Bone marrow (tissue), 2 donors: ENCODE measurements at places on chromosomes 5 and 9.

GRCh38 chr5:51033215-51033614 lies 350.0 kb upstream of the ISL1 start:
- DNase-seq: no peak

- no peak for DNase-seq
Observed at GRCh38 chr9:91784673-91785446, 165.2 kb downstream of the ROR2 start.

DNA sequence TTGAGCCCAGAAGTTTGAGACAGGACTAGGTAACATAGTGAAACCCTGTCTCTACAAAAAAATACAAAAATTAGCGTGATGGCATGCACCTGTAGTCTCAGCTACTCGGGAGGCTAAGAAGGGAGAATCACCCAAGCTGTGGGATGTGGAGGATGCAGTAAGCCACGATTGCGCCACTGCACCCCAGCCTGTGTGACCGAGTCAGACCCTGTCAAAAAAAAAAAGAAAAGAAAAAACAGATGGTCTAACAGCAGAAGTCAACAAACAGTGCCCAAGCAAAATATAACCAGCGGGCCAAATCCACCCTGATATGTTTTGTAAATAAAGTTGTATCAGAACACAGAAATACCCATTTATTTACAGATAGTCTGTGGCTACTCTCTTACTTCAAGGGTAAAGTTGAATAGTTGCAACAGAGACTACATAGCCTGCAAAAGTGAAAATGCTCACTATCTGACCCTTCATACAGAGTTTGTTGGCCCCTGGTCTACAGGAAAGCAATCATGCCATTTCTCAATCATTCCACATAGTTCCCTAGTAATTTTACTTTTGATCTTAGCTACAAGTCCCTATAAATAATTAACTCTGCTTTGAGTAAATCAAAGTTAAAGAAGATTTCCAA lies 383.7 kb downstream of the TLE1 start:
- DNase-seq: no peak

DNA sequence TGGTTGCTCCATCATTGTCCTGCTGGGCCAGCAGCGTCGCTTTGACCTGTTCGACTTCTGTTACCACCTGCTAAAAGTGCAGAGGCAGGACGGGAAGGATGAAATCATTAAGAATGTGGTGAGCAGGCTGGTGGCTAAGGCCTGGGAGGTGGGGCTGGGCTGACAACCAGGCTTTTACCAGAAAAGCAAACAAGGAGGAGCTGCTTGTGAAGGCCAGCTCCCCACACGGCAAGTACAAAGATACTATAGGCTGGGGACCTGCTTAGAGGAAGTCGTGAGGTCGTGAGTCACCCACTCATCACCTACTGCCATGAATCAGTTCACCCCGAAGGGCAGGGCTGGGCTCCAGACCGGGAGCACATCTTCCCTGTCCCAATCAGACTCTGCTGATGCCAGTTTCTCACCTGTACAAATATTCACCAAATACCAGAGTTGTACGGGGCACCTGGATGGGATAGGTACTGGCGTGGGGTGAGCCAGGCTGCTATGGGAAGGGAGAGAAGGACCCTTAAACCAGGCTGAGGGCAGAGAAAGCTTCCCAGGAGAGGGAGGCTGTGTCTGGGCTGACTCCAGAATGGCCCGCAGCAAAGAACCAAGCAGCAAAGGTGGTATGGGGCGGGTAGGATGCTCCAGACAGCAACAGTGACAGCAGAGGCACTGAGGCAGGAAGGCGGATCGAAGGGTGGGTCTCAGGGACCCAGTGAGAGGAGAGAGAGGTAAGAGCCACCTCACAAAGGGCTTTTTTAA lies 69.3 kb upstream of the NIPAL4 start:
- DNase-seq: no peak

DNA sequence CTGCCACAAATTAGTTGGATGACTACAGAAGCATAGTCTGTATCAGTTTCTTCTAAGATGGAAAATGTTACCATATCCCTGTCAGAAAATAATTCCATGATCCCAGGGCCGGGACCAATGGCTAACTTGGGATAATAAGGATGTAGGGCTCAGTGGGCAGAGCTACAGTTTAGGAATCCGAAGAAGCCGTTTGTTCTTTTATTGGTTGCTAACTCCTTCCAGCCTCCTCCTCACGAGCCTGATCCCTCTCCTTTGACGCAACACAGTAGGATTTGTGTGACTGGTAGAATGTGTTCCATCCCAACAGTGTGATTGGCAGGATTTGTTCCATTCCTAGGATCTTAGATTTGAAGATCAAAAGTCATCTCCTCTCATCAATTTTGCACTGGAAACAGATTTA lies 496.9 kb downstream of the AGTPBP1 start:
- DNase-seq: no peak

GRCh38 chr9:137316012-137316981 lies 14.2 kb upstream of the NRARP start:
- DNase-seq: no peak

DNA sequence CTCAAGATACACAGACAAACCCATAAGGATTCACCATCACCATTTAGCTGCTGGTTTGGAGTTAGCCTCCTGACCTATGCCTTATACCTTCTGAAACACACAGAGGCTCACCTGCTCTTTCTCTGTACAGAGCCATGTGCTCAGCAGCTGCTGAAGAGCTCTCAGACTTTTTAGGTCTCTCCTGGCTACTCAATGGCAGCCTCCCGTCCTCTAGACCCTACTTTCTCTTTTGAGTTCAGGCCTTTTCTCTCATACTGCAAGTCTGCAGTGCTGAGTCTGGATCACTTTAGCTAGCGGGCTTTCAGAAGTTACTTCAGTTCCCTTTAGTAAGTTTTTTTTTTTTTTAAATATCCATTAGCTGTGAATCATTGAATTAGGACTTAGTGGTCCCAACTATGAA lies 25.7 kb downstream of the LVRN start:
- DNase-seq: no peak

DNA sequence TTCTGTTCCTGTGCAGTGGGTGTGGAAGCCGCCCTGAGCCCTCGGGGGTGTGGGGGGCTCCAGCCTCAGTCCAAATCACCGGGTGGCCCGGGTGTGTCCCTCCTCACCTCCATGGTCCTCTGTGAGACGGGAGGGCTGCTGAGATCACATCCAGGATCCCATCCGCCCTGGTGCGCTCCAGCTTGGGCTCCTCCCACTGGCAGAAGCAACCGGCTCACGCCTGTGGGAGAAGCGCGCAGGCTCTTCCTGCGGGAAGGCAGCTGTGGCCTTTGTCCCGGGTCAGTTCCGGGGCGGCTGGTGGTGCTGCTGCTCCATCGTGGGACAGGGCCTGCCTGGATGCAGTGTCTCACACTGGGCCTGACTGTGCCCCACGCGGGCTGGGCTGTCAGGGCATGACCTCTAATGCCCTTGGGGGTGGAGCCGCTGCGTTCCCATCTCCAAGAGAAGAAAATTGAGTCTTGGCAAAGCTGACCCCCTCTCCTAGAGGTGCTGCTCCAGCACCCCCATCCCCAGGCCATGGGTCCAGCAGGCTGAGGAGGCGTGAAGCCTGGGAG lies 18.5 kb downstream of the OLFM1 start:
- DNase-seq: no peak

GRCh38 chr5:73417303-73418034 lies 31.1 kb downstream of the FOXD1 start:
- DNase-seq: no peak

GRCh38 chr9:87588339-87588738 lies 90.7 kb downstream of the DAPK1 start:
- no peak for DNase-seq

DNA sequence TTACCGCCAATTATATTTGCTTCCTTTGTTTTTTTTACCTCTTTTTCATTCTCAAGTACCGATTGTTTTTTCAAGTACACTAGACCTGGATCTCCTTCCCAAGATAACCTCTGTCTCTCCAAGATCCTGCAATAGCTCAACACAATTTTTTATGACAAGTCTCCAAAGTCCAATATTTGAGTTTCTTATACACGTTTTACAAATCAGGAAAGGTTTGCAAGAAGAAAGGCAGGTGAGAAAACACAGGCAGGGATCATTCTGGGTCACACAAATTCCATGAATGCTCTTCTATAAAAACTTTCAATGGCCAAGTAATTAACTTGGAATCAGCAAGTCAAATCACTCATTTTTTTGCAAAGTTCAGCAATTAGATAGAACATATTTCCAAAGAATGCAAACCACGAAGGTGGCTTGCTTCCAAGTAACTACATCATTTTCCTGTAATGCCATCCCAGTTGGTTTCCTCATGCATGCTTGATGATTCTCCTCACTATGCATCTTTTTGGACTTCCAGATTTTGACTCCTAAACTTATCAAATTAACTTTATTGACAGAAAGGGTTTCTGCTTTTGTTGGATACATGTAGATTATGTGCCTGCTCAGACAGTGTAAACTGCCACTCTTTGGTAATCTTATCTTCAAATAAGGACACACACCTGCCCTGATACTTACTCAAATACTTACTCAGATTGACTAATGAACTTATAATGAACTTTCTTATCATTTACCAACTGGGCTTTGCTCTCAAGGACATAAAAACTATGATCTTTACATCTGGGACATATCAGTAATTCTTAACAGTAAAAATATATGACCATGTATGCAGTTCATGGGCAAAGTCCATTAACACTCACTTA lies 24.7 kb upstream of the IFNE start:
- DNase-seq: no peak

DNA sequence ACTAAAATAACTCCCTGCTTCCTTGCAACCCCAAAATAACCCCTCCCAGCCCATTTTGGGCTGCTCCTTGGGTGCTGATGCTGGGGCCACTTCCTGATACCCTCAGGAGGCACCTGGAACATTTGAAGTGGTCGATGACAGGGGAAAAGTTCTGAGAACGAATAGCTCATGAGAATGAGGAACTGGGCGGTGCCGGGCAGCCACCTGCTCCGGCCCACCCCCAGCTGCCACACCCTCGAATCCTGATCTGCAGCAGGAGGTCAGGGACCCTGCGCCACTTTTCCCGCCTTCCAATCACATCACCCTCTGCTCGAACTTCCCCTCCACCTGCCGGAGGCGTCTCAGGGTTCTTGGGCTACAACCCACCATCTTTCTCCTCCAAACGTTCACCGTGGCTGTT lies 19.7 kb downstream of the HRH2 start:
- DNase-seq: no peak

DNA sequence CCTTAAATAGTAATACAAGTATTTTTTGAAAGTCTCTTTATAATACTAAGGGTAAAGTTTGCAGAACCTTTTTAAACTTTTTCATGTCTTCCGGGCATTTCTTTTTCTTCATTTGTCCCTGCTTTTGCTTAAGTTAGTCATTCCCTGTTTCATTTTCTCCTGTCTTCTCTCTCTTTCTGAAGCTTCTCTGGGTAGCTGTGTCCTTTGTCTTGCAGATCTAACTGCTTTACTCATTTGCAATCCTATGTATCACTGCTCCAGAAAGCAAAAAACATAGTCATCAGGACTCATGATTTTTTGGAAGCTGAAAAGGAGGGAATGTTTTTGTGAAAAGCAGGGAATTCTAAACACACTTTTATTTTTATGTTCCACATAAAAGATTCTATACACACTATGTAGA lies 301.7 kb downstream of the MRPS30 start:
- no peak for DNase-seq

DNA sequence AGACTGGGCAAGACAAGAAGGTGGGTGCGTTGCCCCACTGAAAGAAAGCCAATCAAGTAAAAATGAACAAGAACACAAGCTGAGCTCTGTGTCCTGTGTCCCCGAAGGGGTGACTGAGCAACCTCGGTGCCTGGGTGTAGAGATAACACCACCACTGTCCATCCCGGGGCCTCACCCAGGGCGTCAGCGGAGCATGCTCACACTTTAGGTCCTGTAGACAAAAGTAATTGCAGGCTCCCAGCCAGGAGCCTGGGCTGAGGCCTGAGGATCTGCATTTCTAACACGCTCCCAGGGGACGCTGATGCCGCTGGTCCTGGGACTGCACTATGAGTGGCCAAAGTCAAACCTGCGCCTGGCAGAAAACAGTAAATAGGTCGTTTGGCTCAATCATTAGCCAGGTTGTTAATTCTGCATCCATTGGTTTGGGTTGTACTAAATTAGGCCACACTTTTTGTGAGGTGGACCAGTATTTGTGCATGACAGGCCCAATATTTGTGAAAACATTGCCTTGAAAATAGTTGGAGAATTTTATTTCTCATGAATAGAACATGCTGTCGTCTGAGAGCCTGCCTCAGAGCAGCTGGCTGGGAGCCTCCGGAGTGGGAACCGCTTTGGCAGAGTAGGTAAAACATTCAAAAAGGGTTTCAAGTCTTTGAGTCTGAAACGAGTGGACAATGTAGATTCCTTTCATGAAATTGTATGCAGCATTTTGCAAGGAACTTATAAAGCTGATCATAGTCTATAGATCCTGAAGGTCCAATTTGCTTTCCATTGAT lies 38.3 kb downstream of the ANKRD33B start:
- DNase-seq: no peak

DNA sequence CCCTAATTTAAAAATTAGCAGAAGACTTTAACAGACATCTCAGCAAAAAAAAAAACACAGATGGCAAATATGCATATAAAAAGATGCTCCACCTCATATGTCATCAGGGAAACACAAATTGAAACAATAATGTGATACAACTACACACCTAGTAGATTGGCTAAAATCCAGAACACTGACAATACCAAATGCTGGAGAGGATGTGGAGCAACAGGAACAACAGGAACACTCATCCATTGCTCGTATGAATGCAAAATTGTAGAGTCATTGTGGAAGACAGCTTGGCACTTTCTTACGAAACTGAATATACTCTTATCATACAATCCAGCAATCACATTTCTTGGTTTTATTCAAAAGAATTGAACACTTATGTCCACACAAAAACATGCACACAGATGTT lies 22.1 kb downstream of the MCIDAS start:
- no peak for DNase-seq

GRCh38 chr5:108878756-108879155 lies 131.1 kb downstream of the FER start:
- DNase-seq: no peak

- DNase-seq: peak; percentile 35
Observed at GRCh38 chr5:60521376-60522291, 178.3 kb downstream of the DEPDC1B start.

- no peak for DNase-seq
Observed at GRCh38 chr5:64865662-64866061, 96.9 kb downstream of the CWC27 start.

DNA sequence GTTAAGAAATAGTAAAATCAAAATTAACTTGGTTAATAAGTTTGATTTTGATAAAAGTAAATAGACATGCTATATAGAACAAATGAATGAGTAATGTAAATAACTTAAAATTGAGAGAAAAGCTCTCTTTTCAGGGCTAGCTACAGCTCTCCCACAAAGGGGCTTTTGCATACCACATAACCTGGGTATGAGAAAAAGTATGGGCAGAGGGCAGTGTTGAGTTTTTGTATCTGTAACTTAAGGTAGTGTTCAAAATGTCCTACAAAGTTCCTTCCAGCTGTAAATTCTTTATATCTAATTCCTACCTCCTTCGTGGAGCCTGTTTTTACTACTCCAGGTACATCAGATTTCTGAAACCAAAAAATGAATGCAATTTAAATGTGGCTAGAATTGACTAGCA lies 18.9 kb upstream of the TTC33 start:
- DNase-seq: no peak

DNA sequence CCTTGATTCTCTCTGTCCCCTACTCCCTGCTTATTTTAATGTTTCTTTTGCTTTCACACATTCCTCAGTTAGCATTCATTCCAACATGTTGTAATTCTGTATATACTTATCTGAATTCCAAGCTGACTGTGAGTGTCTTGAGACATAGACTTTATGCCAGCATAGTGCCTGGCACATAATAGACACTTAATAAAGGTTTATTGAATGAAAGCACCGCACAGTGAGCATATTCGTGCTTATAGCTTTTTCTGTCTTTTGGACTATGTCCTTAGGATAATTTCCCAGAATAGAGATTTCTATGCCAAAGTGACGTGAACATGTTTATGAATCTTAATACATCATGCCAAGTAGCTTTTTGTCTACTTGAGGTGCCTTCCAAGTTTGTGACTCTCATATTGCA lies 174.6 kb downstream of the CD180 start:
- no peak for DNase-seq
